ENCODE measurements at places on chromosomes 11 and 22. TPM values are rescaled to one million over a fixed set of nuclear protein-coding genes. Genes with fewer than 3 reads are reported as not detected.

DNA sequence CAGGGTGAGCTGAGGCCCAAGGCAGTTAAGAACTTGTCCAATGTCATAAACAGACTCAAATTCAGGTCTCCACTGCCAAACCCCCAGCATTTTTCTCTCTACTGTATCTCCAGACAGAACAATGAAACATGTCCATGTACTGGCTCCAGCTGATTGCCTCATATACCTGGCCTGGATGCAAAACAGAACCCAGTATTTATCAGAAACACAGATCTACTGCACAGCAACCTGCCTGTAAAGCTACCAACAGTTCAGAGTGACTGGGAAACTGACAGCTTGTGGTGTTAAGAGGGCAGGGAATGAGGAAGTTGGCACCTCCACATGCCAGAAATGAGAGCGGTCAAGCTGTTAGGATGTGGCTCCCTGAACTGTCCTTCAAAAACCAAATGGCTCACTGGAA, 41.6 kb downstream of the C11orf71 start:
- no peak for DNase-seq

DNA sequence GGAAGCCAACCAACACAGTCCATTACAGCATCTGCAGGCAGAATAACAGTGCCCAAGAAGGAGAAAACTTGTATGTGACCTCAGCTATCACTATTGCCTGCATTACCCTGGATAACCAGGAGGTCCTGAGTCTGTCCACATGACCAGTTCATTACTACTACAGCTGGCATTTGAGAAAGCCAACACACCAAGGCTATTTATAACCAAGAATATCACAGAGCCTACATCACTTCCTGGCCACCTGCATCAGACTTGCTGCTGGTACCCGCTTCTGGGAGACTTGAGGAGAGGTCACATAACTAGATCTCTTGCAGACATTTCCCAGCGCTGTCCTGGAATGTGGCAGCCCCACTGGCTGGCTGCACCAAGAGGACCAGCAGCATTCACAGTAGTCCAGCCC, 11.1 kb upstream of the OR56B4 start:
- DNase-seq = no peak

GRCh38 chr11:60970369-60970774, 1.1 kb upstream of the CD6 start:
- peak; percentile 85 for DNase-seq

DNA sequence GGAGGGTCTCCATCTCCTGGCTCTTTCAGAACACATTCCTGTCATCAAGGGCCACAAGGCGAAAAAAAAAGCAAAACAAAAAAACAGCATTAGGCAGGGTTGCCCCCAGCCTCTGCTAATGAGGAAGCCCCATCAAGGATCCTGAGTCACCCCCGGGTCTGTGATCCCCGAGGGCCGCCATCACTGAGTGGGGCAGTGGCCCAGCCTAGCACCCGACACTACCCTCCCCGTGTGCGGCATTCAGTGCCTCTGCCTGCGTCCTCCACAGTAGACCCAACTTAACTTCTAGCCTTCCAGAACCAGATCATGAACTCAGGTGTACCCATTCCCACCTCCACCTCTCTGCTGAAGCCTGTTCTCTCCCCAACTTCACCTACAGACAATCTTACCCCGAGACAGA, 6.6 kb upstream of the CDC42EP1 start:
- DNase-seq = peak; percentile 19

Gene GGA1
- 26.3 TPM for total RNA-seq
